Activated CD8-positive, alpha-beta memory T cell treated with anti-CD3 and anti-CD28 coated beads, Interleukin-2, amount 50 U/mL, for 48 hours (primary cell): ENCODE measurements at places on chromosomes 1 and 21.

DNA sequence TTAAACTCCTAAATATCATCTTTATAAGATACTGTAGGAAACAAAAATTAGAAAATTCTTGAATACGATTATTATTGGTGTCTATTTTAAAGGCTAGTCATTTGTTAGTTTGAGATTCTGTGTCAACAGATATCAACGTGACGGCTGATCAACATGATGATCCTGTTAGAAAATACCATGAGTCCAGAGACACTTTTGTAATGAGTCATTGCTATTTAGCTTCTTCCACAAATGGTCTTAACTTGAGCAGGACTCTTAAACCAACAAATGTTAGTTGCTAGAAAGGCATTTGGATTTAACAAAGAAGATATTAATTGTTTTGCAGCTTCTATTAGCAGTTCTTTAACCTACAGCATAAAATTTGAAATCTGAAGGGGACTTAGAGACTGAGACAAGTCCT, 131.2 kb downstream of the TGFB2 start:
- no peak for DNase-seq

GRCh38 chr1:181352695-181353094, 130.6 kb upstream of the CACNA1E start:
- no peak for DNase-seq

- DNase-seq = no peak
These were observed 104.7 kb downstream of the FGGY start for GRCh38 chr1:59401581-59401980.

- peak; percentile 79 for DNase-seq
These were observed 43.0 kb downstream of the SLC9A1 start for GRCh38 chr1:27111626-27112573.

GRCh38 chr1:68704800-68705443, 208.0 kb upstream of the DEPDC1 start:
- no peak for DNase-seq

- DNase-seq = no peak
These were observed 59.1 kb upstream of the CNTN2 start for GRCh38 chr1:204983881-204984280.

- DNase-seq = no peak
These were observed 376.7 kb downstream of the S1PR1 start for GRCh38 chr1:101613546-101613945.

DNA sequence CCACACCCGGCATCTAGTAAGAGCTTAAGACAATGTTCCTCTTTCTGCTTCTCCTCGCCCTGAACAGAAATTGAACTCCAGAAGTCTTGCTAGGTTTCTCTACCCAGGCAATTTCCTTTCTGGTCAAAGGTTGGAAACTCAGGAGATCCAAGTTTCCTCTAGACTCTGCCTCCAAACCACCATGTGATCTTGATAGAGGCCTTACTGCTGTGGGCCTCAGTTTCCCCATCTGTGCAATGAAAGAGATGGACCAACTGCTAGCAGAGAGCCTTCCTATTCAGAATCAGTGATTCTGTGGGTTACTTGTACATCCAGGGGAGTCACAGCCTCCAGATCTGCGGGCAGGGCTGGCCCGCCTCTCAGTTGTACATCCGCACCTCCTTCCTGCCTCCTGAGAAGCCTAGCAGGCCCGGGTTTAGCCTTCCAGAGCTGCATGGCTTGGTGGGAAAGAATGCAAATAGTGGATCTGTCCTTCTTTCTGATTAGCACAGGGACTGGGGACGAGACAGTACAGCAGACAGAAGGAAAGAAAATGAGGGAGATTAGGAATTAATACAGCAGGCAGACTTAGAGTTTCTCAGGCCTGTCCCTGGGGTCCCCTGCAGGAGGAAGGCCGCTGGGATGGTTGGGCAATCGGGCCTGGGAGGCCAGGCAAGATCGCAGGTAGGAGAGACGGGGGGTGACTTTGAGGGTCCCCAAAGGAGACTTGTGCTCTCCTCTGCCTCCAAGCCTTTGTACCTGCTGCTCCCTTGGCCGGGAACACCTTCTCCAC, 83.9 kb downstream of the PAX7 start:
- no peak for DNase-seq

DNA sequence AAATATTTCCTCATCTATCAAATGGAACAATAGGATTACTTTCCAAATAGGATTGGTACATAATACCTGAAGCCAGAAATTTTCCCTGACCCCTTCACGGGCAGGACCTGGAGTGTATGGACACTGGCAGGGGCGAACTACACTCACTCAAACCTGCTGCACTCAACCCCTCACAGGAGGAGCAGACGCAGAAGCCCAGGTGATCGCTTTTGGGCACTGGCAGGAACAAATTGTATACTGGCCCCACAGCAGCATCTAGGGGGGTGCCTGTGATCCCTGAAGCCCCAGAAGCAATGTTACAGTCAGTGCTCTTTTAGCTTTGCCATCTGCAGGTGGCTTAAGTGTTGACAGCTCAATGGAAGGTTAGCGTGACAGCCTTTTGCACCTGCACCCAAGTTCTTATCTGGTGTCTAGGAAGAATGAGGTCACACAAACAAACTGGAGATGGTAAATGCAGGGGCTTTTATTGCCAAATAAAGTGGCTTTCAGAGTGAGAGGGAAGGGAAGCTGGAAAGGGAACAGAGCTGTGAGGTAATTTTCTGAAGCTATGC, 199.2 kb upstream of the NEGR1 start:
- DNase-seq = no peak

DNA sequence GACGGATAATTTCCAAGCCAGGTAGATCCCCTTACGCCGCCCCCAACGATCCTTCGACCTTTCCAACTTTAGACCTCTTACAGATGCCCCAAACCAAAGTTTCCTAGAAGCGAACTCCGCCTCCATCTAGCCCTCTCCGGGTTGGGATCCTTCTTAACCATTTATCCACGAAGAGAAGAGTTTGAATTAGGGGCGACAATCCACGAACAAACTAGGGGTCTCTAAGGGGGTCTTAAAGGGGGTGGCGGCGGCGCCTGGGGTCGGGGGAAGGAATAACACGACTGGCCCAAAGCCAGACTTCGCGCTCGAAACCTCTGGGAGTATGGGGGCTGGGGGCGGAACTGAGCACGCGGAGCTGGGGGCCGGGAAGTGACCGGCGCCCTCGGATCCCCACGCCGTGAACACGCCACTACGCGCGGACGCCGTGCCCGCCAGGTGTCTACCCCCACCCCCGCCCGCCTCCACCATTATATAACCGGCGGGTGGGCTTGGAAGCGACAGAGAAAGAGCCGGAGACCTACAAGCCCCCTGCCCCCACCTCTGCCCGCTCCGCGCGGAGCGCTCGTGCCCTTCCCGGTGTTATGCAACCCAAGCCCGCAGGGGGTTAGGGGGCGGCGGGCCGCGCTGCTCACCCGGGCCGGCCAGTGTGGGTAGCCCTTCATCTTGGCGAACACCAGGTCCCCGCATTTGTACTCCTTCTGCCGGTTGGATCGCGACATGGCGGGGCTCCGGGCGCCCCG, 594 bp downstream of the HDGF start:
- DNase-seq = peak; percentile 74

DNA sequence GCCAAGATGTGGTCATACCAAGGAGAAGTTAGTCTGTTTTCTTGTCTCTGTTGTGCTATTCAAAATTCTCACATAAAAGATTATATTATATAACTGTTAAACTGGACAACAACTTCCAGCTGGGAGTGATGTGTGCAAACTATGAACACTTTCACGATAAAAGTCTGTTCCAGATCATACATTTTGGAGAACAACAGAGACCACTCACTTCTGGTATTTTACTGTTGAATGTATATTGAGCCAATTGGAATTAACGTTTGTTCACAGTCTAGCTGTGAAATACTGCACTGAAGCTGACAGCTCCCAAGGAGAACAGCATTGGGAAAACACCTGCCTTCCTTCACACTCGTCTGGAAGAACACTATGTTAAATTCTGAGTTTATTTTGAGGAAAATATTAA, 860 bp upstream of the SHCBP1L start:
- no peak for DNase-seq

DNA sequence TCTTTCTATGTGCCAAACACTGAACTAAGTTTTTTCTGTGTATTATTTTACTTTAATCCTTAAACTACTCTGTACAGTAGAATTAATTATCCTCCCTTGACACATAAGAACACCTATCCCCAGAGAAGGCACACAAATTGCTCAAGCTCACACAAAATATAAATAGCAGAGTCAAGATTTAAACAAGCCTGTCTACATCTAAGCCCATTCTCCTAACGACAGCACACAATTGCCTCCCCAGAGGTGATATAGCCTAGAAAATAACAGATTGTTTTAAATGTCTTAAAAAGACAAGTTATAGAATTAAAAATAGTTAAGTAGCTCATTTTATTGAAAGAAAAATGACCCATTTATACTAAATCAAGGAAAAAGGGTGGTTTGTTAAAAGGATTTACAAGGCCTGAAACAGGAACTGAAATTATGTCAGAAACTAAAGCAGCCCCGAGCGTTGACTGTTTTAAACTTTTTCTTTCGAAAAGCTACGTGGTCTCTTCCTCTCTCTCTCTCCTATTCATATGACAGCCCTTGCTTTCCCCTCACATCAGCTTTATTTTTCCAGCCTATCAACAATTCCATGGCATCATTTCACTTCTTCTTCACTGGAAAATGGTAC, 30.5 kb downstream of the TNFSF18 start:
- no peak for DNase-seq

DNA sequence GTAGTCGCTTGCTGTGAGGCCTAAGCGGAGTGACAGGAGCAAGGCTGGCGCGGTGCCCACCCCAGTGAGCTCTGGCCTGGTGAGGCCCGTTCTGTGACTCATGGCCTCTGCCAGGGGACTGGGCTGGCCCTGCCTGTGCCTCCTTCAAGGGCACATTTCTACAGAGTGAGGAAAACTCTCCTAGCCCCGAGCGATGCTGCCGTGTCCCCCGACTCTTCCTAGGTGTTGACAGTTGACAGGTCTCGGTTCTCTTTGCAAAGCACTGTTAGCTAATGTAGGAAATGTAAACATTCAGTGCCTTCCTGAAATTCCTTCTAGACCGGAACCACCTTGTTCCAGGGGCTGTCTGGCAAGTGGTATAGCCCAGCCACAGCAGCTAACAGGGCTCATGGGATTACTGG, 43.9 kb downstream of the ABCG1 start:
- DNase-seq = no peak

DNA sequence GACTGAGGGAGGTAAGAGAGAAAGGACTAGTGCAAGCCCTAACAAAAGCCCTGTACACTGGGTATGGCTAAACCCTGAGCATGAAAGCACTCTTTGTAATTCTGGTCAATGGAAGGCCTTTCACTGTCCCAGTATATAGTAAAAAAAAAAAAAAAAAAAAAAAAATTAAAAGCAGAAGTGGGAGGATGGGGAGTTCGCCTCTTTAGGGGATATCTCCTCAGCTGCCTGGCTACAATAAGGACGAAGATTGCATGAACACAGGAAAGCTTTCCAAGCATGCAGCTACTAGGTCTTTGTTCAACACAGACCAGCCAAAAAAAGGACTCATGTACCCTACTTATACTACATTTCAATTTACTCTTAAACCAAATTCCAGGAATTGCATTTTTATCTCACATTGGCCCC, 59.1 kb downstream of the EIF4G3 start:
- no peak for DNase-seq

DNA sequence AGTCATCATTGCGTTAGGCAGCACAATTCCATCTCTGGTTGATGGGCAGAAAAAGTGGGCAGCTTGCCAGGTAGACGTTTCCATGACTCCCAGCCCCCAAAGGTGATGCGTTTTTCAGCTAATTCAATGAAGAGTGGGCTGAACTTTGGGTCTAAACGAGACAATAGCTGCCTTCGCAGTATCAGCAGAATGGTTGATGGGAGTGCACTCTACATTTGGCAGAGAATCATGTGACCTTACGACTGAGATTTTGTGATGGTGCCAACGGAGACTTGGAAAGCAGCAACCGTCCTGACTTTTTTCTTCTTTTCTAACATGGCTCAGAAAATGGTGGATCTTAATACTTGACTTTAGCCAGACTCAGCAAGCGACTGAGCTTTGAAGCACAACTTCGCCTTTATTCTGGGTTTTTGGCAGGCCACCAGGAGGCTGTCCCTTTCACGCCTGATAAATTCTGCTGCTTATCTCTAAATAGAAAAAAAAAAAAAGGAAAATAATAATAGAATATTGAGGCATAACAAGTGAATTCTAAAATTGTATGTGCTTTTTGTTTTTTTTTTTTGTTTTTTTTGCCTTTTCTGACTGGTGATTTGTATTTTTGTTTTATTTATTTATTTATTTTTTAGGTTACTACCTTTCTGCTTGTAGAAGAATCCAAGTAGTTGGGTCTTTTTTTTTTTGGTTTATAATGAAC, 804.8 kb downstream of the USP25 start:
- no peak for DNase-seq

DNA sequence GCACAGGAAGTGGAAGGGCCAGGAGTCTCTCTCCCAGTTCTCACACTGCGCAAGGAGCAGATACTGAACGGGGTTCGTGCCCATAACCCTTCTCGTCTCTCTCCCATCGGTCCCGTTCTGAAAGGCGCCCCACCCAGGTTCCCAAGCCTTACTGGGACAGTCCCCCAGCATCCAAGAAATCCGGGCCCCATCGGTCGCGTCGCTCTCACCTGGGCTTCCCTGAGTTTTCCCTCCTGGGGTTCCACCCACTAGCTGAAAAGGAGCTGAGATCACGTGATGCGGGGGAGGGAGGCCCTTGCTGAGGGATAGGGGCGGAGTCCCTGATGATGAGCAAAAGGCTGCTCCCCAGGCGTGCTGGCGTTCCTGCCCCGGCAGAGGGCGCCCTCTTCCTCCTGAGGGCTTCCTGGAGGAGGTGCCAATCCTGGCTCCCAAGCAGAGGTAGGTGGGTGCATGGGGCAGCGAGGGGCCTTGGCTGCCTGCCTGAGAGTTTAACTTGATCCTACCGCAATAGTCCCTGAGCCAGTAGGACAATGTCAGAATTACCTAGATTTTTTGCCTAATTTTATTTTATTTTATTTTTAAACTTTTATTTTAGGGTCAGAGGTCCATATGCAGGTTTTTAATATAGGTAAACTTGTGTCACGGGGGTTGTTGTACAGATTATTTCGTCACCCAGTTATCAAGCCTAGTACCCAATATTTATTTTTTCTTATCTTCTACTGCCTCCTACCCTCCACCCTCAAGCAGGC, at the start of gene SPOCD1:
Gene SPOCD1, minus strand, starts transcription at position 271 of the 749 bp plus-strand sequence. CDS start 689 bp downstream, outside the sequence.
- DNase-seq = peak; percentile 95

DNA sequence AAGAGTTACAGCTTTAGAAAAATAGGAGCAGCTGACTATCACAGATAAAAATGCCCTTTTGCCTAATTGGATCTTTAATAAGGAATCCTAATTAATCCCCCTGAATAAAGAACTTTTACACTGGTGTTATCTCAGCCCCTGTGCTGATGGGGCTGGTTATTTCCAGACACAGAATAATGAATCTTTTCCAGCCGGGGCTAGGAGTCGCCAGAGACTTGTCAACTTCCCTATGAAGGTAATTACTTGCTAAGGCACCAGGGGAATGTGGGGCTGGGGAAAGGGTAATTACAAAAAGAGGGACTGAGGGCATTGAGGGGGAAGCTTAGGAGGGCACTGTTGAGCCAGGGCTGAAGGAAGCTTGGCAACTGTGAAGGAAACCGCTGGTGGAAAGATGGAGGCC, 34.5 kb downstream of the HMGB4 start:
- no peak for DNase-seq
